ENCODE measurements at places on chromosomes 4 and X.

DNA sequence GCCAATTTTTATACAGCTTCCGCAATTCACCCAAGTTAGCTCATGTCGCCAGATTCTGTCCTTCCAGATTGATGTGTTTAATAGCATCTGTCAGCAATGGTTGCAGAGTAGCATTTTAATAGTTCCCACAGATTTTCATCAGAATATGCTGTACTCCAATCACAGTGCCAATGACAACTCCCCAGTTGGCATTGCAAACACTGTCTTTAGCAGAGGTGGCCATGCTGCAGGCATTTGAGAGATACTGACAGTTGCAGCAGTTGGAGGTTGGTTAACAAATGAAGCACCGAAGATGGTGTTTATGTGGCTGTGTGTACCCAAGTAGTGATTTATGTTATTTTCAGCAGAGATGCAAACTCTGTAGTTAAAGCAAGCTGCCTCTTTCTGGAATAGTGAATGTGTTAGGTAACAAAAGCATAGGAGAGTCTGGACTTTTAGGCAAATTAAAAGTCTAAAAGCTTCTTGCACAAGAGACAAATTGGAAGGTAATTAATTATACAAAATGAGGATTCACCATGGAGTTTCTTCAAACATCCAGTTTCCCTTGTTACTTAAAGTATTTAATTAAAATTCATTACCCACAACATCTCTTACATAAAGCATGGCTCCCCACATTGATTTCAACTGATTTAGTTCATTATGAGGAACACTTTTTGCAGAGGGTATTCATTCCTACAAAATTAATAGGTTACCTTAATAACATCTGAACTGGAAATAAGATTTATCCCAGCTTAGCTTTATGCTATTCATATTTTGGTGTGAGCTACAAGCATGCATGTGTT lies 65.2 kb downstream of the PARM1 start:
- DNase-seq: no peak

- no peak for DNase-seq
Observed at GRCh38 chr4:179695175-179695574, 2252.9 kb upstream of the AGA start.

- no peak for DNase-seq
Observed at GRCh38 chr4:184806711-184807110, 19.1 kb downstream of the ACSL1 start.

- no peak for DNase-seq
Observed at GRCh38 chr4:111562826-111563225, 582.4 kb upstream of the FAM241A start.

GRCh38 chr4:15147714-15148113 lies 145.4 kb downstream of the CPEB2 start:
- DNase-seq: no peak

- peak; percentile 22 for DNase-seq
Observed at GRCh38 chrX:78327370-78328086, at the start of gene CYSLTR1. CYSLTR1 (minus strand) TSS chrX:78327611; CDS start chrX:78273746, 53,865 bp downstream.

DNA sequence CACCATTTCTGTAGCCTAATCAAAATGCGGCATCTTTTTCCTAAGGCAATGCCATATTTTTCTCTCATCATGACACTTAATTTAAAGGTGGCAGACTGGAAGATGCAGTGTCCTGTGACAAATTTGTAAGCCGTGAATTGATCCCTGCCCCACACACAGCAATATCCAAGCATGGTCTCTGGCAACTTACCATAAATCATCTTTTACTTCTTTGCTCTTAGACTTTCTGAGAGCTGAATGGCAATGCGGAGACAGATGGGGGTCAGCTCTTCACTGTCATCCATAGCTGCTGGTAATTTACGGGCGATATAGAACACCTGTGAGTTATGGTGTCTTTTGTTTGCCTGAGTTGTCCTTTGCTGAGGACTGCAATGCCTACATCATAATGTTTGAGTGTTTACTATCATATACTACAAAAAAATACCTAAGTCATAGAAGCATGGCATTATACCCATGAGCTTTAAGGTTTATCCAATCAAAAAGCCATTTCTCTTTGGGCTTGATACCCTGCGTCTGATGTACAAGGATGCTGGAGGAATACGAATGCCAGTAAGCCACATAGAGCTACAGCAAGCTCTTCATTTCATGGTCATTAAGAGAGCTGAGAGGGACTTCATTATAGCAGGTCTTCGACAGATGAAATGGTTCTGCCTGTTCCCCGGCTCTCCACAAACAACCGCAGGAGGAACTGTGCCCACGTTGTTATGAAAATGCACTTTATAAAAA lies 148.1 kb downstream of the TRIML1 start:
- no peak for DNase-seq

DNA sequence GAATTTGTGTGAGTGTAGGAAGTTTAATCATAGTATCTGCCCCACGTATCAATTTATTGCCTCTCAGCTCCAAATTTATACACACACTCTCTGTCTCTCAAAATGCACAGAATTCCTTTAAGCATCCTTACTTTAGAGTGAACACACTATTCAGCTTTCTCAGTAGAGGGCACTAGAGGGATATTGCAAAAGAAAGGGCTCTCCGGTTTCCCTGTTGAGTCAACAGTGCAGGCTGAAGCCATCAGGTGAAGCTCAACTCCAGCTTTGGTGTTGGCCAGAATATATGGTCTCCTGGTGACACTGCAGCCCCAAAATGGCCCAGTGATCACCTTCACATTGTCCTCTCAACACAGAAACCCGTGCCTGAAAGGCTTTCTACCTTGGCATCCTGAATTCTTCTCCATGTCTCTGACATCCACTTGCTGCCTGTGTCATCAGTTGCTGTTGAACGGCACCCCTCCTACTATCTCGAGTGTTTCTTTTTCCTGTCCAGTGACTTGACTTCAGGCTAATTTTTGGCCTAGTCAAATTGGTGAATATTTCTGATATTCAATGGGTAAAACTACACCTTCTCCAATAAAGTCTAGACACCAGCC lies 670.5 kb downstream of the GABRG1 start:
- no peak for DNase-seq

GRCh38 chr4:102057122-102057521 lies 266.6 kb downstream of the BANK1 start:
- DNase-seq: no peak

DNA sequence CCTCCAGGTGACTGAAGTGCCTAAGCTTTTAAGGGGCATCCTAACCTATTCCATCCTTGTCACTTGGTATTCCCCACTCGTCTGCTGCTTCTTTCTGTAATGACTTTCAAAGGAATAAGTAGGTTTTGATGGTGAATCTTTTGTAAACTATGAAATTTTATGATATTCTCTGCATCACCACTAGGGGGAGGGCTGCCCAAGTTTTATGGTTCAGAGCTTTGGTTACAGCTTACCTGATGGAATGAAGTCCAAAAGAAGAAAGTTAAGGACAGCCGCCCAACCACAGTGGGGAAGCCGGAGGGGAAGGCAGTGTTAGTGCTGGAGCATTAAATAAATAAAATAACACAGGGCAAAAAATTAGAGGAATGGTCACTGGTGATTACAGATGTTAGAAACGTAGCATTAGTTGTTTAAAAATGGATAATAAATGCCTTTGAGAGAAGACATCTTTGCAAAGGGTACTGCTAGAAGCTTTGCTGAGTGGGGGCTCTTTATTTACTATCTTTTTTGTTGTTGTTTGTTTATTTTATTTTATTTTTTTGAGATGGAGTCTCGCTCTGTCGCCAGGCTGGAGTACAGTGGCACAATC lies 204.9 kb downstream of the GBA3 start:
- no peak for DNase-seq

DNA sequence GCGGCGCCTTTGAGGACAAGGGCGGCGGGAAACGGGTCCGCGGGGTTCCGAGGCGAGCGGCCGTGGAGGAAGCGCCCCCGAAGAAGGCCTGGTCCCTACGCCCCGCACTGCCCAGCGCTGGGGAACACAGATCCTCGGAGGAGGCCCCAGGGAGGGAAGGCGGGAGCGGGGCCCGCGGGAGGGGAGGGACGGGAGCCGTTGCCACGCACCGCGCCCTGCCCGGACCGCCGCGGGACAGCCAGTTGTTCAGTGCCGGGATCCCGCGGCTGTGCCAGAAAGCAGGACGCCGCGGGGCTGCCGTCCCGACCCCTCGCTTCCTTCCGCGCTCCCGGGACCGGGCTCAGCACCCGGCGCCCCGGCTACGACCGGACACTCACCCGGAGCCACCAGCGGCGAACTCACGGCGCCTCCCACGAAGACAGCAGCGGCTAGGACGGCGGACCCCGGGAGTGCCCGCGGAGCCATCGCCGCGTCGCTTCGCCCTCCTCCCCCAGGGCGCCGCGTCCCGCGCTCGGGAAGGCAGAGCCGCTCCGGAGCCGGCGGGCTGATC lies 278 bp downstream of the RELL1 start:
- DNase-seq: peak; percentile 78

GRCh38 chrX:17597836-17598439 lies 139.4 kb upstream of the SCML1 start:
- peak; percentile 77 for DNase-seq

- DNase-seq: no peak
Observed at GRCh38 chr4:153114771-153115321, 89.4 kb upstream of the TRIM2 start.

GRCh38 chr4:69744157-69744478 lies 16.3 kb downstream of the SULT1B1 start:
- DNase-seq: no peak

- DNase-seq: no peak
Observed at GRCh38 chr4:38857354-38858096, 908 bp upstream of the TLR6 start.

DNA sequence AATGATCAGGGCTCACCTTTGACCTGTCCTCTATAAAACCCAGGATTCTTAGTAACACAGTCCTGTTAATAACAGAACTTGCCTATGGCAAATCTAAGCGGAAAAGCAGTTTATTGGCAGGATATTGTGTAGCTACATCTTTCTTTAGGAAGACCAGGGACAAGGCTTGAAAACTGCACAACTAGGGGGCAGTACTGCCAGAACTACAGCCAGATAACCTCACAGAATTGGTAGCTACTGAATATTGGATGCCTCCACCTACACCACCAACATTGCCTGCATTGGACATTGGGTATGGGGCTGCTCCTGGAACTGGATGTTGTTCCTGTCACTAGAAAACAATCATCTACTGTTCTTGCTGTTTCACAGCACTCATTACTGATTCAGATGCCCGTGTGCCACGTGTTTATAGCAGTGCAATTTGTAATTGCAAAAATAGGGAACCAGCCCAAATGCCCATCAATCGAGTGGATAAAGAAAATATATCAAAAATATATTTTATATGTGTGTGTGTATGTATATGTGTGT lies 47.4 kb downstream of the REPS2 start:
- no peak for DNase-seq
